Cardiac ventricle fibroblast (primary cell): ENCODE measurements at places on chromosomes 11 and 22. TPM values are rescaled to one million over a fixed set of nuclear protein-coding genes. Genes with fewer than 3 reads are reported as not detected.

Gene EFEMP2
- total RNA-seq = 164 and 229 TPM in 2 replicates

Gene POU2AF2
- total RNA-seq = not detected in 2 replicates

Gene ZNF280A
- total RNA-seq = 0.06 TPM in 1 of 2 replicates, not detected in the other

Gene ANGPTL5
- total RNA-seq = 0.69 and 1.6 TPM in 2 replicates

Gene GAS2
- total RNA-seq = 0.64 and 0.94 TPM in 2 replicates

Gene SDF2L1
- 31.1 and 45.0 TPM in 2 replicates for total RNA-seq

Gene COMT
- 304 and 317 TPM in 2 replicates for total RNA-seq

Gene TBC1D10A
- total RNA-seq = 16.5 and 16.6 TPM in 2 replicates

Gene HIRA
- total RNA-seq = 16.7 and 18.1 TPM in 2 replicates

Gene GLYATL1
- not detected in 2 replicates for total RNA-seq

Gene NNMT
- 895 and 1,011 TPM in 2 replicates for total RNA-seq

Gene CLDN5
- 43.7 and 50.2 TPM in 2 replicates for total RNA-seq

Gene KCNJ1
- not detected in 2 replicates for total RNA-seq

Gene DDX17
- 200 and 208 TPM in 2 replicates for total RNA-seq

Gene MS4A4A
- not detected in 2 replicates for total RNA-seq

Gene CRYBB2
- not detected in 2 replicates for total RNA-seq

Gene KCNA4
- total RNA-seq = not detected in 2 replicates

Gene MMP11
- total RNA-seq = 6.2 and 8.5 TPM in 2 replicates

Gene BACE1
- 44.4 and 53.9 TPM in 2 replicates for total RNA-seq

Gene ART1
- total RNA-seq = not detected in 2 replicates

Gene ACCS
- total RNA-seq = 7.9 and 18.2 TPM in 2 replicates

Gene NPTXR
- total RNA-seq = 5.4 and 6.7 TPM in 2 replicates

Gene SESN3
- total RNA-seq = 37.4 and 45.5 TPM in 2 replicates

Gene DCHS1
- 1.6 and 2.0 TPM in 2 replicates for total RNA-seq

Gene OR5B21
- total RNA-seq = not detected in 2 replicates

Gene RHOD
- 24.7 and 34.1 TPM in 2 replicates for total RNA-seq

Gene SLCO2B1
- total RNA-seq = 0.37 and 0.59 TPM in 2 replicates

Gene RAB39A
- not detected in 2 replicates for total RNA-seq

Gene FOLR2
- total RNA-seq = not detected in 2 replicates

Gene GGA1
- 18.8 and 20.7 TPM in 2 replicates for total RNA-seq

Gene APOBEC3A
- not detected in 2 replicates for total RNA-seq

Gene PDE2A
- total RNA-seq = 3.6 and 4.3 TPM in 2 replicates

Gene OR52N4
- not detected in 2 replicates for total RNA-seq

Gene NXPE2
- total RNA-seq = not detected in 2 replicates

Gene ARFIP2
- 39.4 and 45.2 TPM in 2 replicates for total RNA-seq

Gene CCDC87
- total RNA-seq = 0.44 and 1.3 TPM in 2 replicates

Gene SLC37A4
- 12.2 and 12.8 TPM in 2 replicates for total RNA-seq

Gene CBX7
- 7.4 and 14.4 TPM in 2 replicates for total RNA-seq

Gene DCDC1
- under 0.01 TPM in 1 of 2 replicates, not detected in the other for total RNA-seq

Gene E2F8
- total RNA-seq = 0.05 and 0.56 TPM in 2 replicates

Gene SLC37A2
- total RNA-seq = not detected in 2 replicates

Gene OR51B5
- not detected in 2 replicates for total RNA-seq

Gene CCDC89
- 2.7 and 7.1 TPM in 2 replicates for total RNA-seq

Gene PRDM11
- 8.3 and 9.9 TPM in 2 replicates for total RNA-seq

Gene TSPAN32
- not detected in 2 replicates for total RNA-seq

Gene FGF4
- not detected in 2 replicates for total RNA-seq

Gene OR4A16
- total RNA-seq = not detected in 2 replicates

Gene KRTAP5-9
- total RNA-seq = 0.54 TPM in 1 of 2 replicates, not detected in the other

Gene EXPH5
- total RNA-seq = not detected in 2 replicates

Gene LGALS1
- 4,931 and 6,137 TPM in 2 replicates for total RNA-seq

Gene LRRN4CL
- 8.5 and 15.5 TPM in 2 replicates for total RNA-seq

Gene KDM2A
- 31.3 and 31.6 TPM in 2 replicates for total RNA-seq

Gene MIOX
- not detected in 2 replicates for total RNA-seq

Gene THRSP
- total RNA-seq = 0.78 TPM in 1 of 2 replicates, not detected in the other

Gene BSX
- total RNA-seq = not detected in 2 replicates

Gene CECR2
- 1.3 and 2.1 TPM in 2 replicates for total RNA-seq

Gene C11orf52
- total RNA-seq = 1.4 and 2.2 TPM in 2 replicates
